ENCODE measurements at places on chromosomes 12 and 14. TPM values are rescaled to one million over a fixed set of nuclear protein-coding genes. Genes with fewer than 3 reads are reported as not detected.
A peak's percentile ranks its signal among the peaks of the same experiment; 100 is the strongest.

Gene SHMT2
- 263 TPM for total RNA-seq

DNA sequence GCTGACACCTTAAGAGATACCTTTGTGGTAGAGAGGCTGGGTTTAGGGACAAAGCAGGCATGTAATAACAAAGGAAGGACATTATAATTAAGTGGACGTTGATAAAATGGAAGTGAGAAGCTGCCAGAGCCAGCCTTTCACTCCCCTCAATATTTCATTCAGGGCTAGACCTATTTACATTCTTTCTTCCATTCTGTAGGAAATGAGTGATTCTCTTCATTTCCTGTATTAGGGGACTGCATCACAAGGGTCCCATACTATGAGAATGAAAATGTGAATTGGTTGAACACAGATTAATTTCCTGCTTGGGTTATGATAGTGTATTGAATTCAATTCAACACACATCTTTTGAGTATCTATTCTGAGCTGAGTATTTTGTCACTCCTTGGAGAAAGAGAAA, 143.0 kb downstream of the OTOGL start:
- no peak for DNase-seq

Gene ZNF84
- total RNA-seq, result 3.2 TPM

Gene DPPA3
- total RNA-seq, result not detected

DNA sequence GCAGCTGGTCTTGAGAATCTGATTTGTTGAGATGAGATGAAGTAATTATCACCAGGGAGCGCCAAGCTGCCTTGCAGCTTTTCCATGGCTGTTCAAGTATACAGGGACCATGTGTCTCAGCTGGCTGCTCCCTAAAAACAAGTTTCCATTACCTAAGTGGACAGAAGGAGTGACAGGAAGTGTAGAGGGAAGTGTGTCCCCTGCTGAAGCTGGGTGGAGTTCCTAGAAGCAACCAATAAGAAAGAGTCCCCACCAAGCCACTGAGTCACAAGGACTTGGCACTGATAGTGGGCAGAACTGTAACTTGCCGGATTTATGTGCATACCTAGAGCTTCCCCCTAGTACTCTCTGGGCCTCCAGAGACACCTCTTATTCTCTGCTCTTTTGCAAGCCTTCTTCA, 1.5 kb upstream of the GPX2 start:
- DNase-seq, result no peak

DNA sequence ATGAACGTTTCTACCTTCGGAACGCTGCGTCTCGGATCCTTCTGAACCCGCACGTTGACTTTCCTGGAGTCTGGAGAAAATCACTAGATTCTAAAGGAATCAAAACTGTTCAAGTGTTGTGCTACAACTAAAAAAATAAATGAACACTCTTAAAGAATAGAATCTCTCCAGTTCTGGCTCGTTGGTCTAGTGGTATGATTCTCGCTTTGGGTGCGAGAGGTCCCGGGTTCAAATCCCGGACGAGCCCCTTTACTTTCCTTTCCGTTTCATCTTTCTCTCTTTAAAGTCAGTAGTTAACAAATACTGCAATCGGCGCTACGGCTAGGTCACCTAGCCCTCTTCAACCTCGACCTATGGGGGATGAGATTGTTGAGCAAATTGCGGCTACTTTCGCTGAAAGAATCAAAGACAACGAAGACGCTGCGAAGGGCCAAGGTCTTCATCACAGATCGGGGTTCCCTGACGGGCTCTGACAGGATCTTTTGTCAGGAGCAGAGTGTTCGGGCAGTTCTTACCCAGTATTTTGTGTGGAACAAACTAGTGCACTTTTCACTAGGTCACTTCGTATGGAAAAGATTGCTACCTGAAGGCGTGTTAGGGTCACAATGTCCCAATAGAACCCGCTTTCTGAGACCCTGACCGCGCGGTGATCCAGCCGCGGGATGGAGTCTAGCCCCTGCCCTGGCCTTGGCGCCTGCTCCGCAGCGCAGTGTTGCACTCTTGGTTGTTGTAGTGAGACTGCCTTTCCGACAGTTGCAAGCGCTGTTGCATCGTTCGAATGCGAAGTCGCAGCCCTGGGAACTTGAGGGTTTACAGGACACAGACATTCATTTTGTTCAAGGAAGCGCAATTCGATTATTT, 8.4 kb downstream of the OR6S1 start:
- peak; percentile 91 for DNase-seq
